ENCODE measurements at places on chromosomes 12 and 14. TPM values are rescaled to one million over a fixed set of nuclear protein-coding genes. Genes with fewer than 3 reads are reported as not detected.

DNA sequence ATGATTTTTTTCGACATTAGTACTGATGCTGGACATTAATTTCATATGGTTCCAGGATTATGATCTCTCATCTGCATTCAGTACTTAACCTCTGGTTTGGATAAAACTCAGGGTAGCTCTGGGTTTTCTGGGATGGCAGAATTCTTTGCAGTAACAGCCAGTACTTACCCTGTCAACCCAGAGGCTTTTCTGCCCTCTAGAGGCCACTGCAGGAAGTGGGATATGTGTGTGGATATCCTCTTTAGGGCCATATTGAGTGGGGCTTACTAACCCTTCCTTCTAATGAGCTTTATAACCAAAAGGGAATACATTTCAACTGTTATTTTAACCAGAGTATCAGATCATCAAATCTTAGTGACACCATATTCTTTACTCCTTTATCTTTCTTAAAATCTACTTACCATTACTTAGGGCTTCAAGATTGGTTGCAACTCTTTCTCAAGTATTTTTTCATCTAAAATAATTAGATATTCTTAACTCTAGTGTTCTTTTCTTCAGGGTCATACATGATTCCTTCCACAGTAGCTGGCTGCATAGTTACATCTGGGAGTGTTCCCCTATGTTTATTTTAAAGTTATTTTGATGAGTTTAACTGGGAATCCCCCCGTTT is 488.0 kb upstream of the STXBP6 start:
- H3K36me3 ChIP-seq, result no peaks in the 10 kb centered on the region
- DNase-seq, result peak; percentile 49
- H3K4me3 ChIP-seq, result no peak overlapping the region
- no peaks in the 10 kb centered on the region for H3K4me1 ChIP-seq
- no peak overlapping the region for H3K27ac ChIP-seq

DNA sequence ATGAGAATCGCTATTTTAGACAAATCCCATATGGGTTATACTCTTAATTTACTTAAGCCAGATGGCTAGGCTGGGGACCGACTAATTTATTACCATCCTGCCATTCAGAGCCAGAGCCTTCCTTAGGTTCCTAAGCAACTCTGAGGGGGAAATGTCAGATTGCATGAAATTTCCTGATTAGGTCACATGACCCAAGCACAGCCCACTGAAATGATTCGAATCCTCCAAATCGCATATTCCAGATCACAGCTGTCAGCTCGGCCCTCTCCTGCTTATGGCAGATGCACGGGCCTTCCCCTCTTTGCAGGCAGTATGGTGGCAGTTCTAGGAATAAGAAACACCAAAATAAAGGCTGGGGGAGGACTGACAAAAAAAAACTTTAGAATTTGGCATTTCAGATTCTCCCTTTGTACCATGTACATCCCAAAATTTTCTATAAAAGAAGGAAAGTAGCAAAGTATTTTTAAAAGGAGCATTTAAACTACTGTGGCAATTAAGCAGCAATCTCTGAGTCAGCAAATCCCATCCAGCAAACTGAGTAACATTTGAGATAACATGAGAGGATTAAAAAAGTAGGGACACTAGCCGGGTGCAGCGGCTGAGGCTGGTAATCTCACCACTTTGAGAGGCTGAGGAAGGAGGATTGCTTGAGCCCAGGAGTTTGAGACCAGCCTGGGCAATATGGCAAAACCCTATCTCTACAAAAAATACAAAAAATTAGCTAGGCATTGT is 30.5 kb upstream of the NUDT4 start:
- H3K27me3 ChIP-seq, result no peaks in the 10 kb centered on the region
- no peak overlapping the region for H3K27ac ChIP-seq
- no peaks in the 10 kb centered on the region for H3K4me1 ChIP-seq
- H3K4me3 ChIP-seq, result no peak overlapping the region
- no peaks in the 10 kb centered on the region for H3K36me3 ChIP-seq

DNA sequence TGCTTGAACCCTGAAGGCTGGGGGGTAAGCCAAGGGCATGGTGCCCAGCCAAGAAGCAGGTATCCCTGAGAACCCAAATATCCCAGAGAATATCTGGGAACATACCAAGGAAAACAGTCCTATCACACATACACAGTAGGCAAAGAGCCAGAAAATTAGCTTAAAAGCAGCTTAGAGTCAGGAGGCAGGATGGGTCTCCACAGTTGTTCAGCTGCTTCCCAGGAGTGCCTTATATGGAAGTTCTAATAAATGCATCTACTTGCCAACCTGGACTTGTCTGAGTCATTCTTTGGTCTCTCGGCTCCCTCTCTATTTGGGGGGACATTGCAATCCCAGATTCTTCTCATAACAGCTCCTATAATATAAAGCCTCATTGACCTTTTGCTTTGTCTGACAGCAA is 9.0 kb upstream of the GPR135 start:
- H3K27me3 ChIP-seq, result no peaks in the 10 kb centered on the region
- H3K36me3 ChIP-seq, result peaks cover 25% of the 10 kb centered on the region
- H3K4me1 ChIP-seq, result peaks cover 7% of the 10 kb centered on the region
- no peak overlapping the region for H3K27ac ChIP-seq
- DNase-seq, result no peak
- H3K4me3 ChIP-seq, result no peak overlapping the region

- DNase-seq, result no peak
- H3K4me1 ChIP-seq, result no peaks in the 10 kb centered on the region
- H3K27me3 ChIP-seq, result no peaks in the 10 kb centered on the region
- H3K4me3 ChIP-seq, result no peak overlapping the region
Observed at GRCh38 chr14:63833728-63834127, 19.1 kb upstream of the SYNE2 start.

- no peak for DNase-seq
- H3K27me3 ChIP-seq, result peaks cover 17% of the 10 kb centered on the region
- H3K4me1 ChIP-seq, result peaks cover 6% of the 10 kb centered on the region
- no peak overlapping the region for H3K27ac ChIP-seq
Observed at GRCh38 chr14:22748631-22749068, 17.8 kb upstream of the OXA1L start.

GRCh38 chr12:110545812-110546211 is 37.3 kb downstream of the PPTC7 start:
- no peaks in the 10 kb centered on the region for H3K27me3 ChIP-seq
- H3K36me3 ChIP-seq, result peaks cover 40% of the 10 kb centered on the region
- DNase-seq, result no peak
- H3K27ac ChIP-seq, result peak overlapping the region; percentile 1
- no peak overlapping the region for H3K4me3 ChIP-seq

Gene JAG2
- total RNA-seq, result 4.1 TPM

Gene KRT3
- total RNA-seq, result not detected

Gene ANAPC5
- 122 TPM for total RNA-seq

Gene CAMKK2
- total RNA-seq, result 28.0 TPM
